ENCODE measurements at places on chromosomes 11 and 22.

GRCh38 chr11:134413043-134413825, 1.2 kb upstream of the B3GAT1 start:
- no peak for DNase-seq

DNA sequence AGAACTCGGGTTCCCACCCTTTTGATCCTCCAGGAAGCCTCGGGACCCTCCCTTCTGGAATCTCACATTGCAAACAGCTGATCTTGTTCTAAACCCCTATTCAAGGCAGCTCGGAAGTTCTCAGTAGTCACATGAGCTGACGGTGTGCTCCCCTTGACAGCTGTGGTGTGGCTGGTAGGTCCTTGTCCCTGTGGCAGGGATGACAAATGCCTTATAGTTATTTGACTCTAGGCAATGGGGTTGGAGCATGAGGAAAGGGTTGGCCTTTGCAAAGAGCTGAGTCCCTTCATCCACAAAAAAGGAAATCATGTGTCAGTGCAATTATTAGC, 23.6 kb downstream of the EIF4G2 start:
- no peak for DNase-seq

GRCh38 chr11:59144096-59144495, 1.4 kb downstream of the FAM111A start:
- no peak for DNase-seq

DNA sequence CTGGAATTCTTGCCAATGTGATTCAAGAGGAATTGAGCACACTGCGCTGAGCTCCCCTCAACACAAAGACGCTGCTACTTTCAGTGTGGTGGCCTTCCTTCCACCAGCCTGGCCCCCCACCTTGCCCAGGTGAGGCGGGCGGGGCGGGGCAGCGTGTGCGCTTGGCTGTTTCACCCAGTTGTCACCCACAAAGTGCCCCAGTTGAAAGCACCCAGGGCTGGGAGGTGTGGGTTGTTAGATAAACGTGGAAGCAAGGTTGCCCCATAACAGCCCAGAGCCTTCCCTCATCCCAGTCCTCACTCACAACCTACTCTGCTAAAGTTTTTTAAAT, 43.1 kb downstream of the CACNG2 start:
- no peak for DNase-seq

- DNase-seq = no peak
These were observed 132.7 kb downstream of the FAT3 start for GRCh38 chr11:92357344-92357743.

GRCh38 chr11:71286701-71287643, 34.6 kb upstream of the SHANK2 start:
- DNase-seq = peak; percentile 99

GRCh38 chr22:46025973-46026898, 49.3 kb upstream of the WNT7B start:
- DNase-seq = no peak

Measured in EH (cell line).